ENCODE measurements at places on chromosomes 11 and 22.

DNA sequence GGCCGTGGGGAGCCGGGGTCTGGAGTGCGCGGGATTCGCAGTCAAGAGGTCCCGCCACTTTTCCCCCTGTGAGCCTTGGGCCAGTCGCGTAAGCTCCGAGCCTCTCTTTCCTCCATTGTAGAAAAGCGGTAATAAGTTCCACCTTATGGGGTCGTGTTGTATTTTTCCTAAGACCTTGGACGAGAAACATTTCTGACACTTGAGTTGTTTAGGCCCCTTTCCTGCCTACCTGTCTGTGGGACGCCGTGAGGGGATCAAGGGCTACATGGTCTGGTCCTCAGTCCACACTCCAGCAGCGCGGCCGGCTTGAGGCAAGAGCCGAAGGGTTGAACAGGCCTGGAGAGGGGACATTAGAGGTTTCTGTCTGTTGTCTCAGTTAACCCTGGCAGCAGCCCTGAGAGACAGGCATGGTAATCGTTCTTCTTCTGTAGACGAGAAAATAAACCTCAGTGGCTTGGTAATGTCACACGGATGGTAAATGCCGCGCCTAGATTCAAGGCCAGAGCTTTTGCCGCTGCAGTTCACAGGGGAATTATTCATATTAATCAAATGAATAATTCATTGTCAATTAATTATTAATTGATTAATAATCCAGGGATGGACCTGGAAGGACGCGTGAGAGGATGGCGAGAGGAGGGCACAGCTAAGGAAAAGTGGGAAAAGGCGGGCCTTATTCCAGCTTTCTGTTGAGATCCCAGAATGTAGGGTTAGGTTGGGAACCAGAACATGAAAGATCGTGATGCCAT lies 545 bp downstream of the FEN1 start:
- no peak for DNase-seq

GRCh38 chr22:42428760-42429159 lies 3.4 kb downstream of the NFAM1 start:
- no peak for DNase-seq

DNA sequence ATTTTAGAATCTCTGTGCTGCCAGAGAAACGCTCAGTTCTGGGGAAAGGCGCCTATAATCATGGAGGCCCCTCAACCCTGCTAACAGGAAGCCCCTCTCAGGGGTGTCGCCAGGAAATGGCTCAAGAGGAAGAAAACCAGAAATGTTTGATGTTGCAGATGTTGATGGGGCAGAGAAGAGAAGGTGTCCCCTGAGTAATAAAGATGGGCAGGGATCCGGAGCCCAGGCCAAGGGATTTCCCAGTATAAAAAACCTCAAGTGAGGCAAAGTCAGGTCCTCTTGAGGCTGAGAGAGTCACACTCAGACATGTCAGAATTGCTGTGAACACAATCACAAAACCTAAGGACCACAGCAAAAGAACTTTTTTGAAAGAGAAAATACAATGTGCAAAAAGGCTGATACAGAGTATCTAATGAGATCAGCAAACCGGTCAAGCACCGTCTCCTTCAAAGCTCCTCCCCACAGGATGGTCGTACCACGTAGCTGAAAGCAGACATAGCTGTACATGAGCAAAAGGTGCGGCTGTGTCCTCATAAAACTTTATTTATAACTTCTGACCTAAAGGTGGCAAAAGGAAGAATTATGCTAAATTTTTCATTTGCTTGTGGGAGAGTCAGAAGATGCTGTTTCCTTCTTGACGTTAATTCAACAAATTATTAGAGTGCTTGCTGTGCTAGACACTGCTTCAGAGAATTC lies 12.2 kb downstream of the MOV10L1 start:
- DNase-seq = no peak

- no peak for DNase-seq
Observed at GRCh38 chr11:86230921-86231434, 13.6 kb upstream of the EED start.

DNA sequence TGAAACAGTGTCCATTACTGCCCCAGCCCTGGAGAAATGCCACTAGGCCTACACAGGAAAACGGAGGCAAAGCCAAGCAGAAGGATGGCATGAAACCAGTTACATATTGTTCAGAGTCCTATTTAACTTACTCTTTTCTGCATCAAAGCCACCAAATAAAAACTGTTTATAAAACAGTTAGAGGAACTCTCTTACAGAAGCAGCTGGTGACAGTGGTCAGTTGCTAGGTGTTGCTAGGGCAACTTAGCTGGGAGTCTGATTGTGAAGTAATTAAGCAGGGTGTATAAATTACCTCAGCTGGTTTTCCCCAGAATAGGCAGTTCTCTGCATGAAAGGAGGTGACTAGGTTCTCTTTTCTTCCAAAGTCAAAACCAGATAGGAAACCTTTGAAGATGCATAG lies 115.6 kb upstream of the ZBED5 start:
- no peak for DNase-seq

- no peak for DNase-seq
Observed at GRCh38 chr22:36360871-36361383, 26.8 kb downstream of the MYH9 start.

- no peak for DNase-seq
Observed at GRCh38 chr11:122749005-122749687, 89.2 kb upstream of the CRTAM start.

DNA sequence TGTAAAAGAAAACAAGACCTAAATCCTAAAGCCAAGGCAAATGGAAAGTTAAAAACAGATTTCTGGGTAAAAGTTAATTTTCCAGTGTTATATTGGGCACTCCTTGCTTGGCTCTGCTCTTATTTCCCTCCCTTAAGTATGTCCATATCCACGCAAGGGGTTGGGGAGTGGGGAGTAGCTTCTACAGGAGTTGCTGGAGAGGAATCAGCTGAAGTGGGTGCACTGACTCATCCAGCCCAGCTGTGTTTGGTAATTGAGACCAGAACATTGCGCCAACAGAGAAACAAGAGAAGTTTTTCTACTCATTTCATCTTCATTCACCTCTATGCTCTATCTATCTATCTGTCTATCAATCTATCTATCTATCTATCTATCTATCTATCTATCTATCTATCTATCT lies 298.4 kb upstream of the PDGFD start:
- no peak for DNase-seq

DNA sequence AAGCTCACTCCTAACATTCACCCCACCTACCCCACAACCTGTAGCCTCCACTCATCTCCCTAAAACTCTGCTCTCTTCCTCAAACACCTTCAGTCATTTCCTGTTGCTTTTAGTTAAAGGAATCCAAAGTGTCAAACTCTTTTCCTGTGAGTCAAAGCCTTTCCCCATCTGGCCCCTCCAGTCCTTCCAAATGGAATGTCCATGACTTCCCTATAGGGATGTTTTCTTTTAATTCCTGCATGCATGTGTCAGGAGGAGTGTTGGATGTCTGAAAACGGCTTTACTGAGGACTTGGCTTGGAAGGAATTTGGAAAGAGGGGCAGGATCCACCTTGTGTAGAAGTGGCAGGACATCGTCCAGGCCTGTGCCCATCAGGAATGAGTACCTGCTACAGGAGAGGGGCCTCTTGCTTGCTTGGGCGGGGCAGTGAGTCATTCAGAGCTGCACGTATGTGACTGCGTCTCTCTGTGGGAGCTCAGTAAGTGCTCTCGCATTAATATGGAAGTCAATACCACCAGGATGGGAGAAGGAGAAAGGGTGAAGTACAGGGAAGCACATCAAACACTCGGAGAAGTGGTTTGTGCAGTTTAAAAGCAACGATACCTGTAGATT lies 491.9 kb downstream of the OPCML start:
- no peak for DNase-seq

GRCh38 chr11:112302226-112302868 lies 41.7 kb upstream of the PLET1 start:
- DNase-seq = no peak

GRCh38 chr11:120510406-120511115 lies 987 bp upstream of the GRIK4 start:
- DNase-seq = no peak

GRCh38 chr11:122850076-122850631 lies 11.9 kb downstream of the CRTAM start:
- DNase-seq = no peak

- no peak for DNase-seq
Observed at GRCh38 chr11:104918113-104918824, 20.0 kb upstream of the CASP12 start.

GRCh38 chr22:39289533-39289932 lies 29.9 kb downstream of the RPL3 start:
- no peak for DNase-seq

GRCh38 chr11:33722590-33723234 lies 13.5 kb downstream of the CD59 start:
- no peak for DNase-seq

Data from NCI-H1092 (cell line).